Activated CD4-positive, alpha-beta T cell treated with anti-CD3 and anti-CD28 coated beads, Interleukin-2, amount 50 U/mL, for 48 hours (primary cell): ENCODE measurements at places on chromosomes 7 and 10.

DNA sequence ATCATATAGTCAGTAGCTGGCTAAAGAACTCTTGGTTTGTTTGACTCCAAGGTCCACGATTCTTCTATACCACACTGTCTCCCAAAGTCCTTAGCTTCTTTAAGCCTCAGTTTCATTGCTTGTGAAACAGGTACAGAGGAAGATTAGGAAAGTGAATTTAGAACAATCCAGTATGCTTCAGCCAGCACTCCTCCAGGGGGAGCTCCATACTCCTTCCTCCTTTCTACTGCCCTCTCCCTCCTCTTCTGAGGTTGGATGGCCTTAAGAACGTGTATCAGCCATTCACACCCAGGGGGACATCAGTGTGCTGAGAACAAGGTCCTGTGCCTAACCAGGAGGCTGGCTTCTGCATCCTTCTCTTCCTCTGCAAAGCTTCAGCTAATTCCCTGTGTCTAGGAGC, 54.8 kb upstream of the CALD1 start:
- peak; percentile 19 for DNase-seq

GRCh38 chr10:29970576-29970975, 88.8 kb downstream of the JCAD start:
- no peak for DNase-seq

- DNase-seq = no peak
Observed at GRCh38 chr10:33244354-33244967, 90.0 kb downstream of the NRP1 start.

- no peak for DNase-seq
Observed at GRCh38 chr10:70810967-70811366, 4.8 kb upstream of the SGPL1 start.

DNA sequence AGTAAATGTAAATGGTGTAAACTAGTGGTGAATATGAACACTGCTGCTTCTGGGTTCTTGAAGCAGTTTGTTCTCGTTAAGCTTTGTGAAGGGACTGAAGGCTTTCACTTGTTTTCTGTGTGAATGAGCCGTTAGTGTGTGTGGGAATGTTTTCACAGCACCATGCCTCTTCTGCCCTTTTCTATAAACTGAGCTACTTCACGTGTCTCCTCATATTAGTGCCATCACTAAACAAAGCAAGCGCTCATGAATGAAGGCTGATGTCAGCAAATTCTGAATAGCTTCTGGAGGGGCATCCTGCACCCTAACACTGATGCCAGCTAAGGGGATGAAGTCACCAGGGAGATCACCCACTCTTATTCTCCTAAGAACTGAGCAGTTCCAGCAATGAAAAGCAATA, 205.6 kb upstream of the ETV1 start:
- DNase-seq = no peak

GRCh38 chr7:125375942-125376341, 446.3 kb upstream of the POT1 start:
- DNase-seq = no peak

DNA sequence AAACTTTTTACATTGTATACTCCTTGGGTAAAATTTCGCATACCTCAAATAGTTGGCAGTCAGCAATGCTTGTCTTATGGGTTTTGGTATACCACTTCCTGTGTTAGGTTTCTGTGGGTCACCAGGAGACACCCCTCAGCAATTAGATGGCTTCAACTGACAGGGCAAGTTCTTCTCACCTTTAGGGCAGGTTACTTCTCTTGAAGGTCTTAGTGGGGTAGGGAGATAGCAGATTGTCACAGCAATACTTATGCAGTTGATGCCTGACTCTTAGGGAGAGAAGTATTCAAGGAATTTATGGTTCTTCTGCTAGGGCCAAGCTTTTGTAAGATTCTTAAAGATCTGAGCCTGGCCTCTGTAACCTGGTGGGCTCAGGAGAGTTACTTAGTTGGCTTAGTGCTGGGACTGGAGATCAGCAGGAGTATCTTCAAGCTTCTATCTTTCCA, 42.9 kb downstream of the MKLN1 start:
- no peak for DNase-seq

DNA sequence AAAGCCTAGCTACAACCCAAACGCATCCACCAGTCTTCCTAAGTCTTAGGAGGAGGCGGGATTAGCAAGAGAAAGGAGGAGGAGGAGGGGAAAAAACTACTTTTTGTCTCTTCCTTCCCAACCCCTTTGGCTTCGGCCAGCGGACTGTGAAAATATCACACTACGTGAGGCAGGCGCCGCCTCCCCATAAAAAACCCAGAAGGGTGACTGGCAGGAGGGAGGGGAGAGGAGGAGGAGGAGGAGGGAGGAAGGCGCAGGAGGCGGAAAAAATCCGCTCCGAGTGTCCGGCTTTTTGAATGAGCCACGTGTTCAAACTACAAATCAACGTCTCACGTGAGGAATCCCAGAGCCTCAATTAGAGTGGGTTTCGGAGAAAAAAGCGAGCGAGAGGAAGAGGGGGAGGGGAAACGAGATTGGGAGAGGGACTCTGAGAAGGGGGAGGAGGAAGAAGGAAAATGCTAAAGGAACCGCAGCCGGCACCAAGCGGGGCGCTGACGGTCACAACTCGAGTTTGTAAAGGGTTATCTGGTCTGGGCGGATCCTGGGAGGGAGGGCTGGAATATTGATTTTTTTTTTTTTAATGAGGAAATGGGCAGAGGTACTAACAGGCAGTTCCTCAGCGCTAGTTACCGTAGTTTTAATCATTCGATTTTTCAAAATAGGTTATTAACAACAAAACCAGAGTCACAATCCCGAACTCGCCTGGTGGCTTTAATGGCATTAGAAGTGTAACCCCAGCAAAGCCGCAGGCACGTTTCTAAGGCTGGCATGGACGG, at the start of gene IGF2BP3:
IGF2BP3 (minus strand) TSS at position 162 of the 776 bp plus-strand sequence. CDS start 381 bp downstream, outside the sequence.
- peak; percentile 47 for DNase-seq

- no peak for DNase-seq
Observed at GRCh38 chr10:3889961-3890522, 105.0 kb upstream of the KLF6 start.

DNA sequence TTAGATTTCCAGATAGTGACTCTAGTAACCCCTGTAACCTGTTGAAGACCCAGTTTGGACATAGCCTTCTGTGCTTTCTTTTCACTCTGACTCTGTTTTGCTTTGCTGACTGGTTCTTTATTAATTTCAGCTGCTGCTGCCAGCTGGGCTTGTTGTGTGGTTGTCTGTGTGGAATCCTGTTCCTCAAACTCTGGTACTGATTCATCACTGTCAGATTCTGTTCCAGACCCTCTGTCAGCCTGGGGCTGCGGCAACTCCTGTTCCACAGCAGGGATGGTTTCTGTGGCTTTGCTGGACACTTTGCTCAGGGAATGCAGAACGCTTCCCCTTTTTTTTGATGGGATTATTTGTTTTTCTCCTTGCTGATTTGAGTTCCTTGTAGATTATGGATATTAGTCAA, 104.9 kb downstream of the SEC23IP start:
- DNase-seq = no peak

- no peak for DNase-seq
Observed at GRCh38 chr7:47416492-47417480, 165.1 kb downstream of the TNS3 start.

- DNase-seq = no peak
Observed at GRCh38 chr7:85167636-85168035, 19.2 kb downstream of the SEMA3D start.

- DNase-seq = no peak
Observed at GRCh38 chr7:34761206-34761605, 103.2 kb downstream of the NPSR1 start.

GRCh38 chr10:124722798-124723783, 21.1 kb downstream of the FAM53B start:
- DNase-seq = peak; percentile 76

GRCh38 chr7:110548372-110548771, 542.6 kb upstream of the LRRN3 start:
- DNase-seq = no peak

DNA sequence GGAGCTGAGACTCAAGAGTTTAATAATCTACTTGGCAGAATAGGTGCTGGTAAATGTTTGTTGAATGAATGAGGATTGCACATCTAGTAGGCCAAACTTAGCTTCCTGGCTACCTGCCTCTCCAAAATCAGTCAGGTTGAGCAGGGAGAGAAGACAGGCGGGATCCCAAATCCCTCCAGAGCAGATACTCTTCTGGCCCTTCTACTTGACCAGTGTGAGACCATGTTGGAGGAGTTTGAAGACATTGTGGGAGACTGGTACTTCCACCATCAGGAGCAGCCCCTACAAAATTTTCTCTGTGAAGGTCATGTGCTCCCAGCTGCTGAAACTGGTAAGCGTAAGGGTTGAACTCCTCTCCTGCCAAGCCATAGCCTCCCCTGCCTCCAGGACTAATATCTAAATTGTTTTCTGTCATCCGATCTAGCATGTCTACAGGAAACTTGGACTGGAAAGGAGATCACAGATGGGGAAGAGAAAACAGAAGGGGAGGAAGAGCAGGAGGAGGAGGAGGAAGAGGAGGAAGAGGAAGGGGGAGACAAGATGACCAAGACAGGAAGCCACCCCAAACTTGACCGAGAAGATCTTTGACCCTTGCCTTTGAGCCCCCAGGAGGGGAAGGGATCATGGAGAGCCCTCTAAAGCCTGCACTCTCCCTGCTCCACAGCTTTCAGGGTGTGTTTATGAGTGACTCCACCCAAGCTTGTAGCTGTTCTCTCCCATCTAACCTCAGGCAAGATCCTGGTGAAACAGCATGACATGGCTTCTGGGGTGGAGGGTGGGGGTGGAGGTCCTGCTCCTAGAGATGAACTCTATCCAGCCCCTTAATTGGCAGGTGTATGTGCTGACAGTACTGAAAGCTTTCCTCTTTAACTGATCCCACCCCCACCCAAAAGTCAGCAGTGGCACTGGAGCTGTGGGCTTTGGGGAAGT, 2.2 kb upstream of the MBLAC1 start:
- DNase-seq = no peak

- no peak for DNase-seq
Observed at GRCh38 chr7:17131060-17131345, 167.4 kb upstream of the AHR start.

- DNase-seq = no peak
Observed at GRCh38 chr7:17058568-17058967, 176.8 kb upstream of the AGR3 start.

GRCh38 chr10:131726076-131726880, 174.5 kb upstream of the PPP2R2D start:
- DNase-seq = no peak

GRCh38 chr10:88525371-88526069, 57.6 kb downstream of the RNLS start:
- no peak for DNase-seq

GRCh38 chr10:113187063-113187777, 237.2 kb downstream of the TCF7L2 start:
- DNase-seq = no peak

GRCh38 chr10:66748217-66748616, 177.6 kb upstream of the LRRTM3 start:
- no peak for DNase-seq

- no peak for DNase-seq
Observed at GRCh38 chr10:67306588-67307205, 380.9 kb downstream of the LRRTM3 start.

DNA sequence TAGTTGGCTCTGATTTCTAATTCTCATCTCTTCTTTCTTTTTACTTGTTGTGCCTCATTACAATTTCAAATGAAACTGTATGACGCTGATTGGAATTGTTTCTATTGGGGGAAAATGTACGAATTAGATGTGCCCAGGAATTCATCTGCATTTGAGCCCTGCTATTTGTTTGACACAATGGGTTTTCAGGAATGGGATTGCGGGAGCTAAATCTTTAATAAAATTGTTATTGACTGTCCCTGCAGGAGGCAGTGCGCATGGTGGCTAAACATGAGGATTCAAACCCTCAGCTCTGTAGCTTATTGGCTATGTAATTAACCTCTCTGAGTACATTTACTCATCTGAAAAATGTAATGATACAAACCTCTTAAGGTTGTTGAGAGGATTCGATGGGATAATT, 181.6 kb downstream of the NXPH1 start:
- no peak for DNase-seq

- DNase-seq = no peak
Observed at GRCh38 chr7:67348171-67348570, 351.5 kb downstream of the TYW1 start.
